Heart left ventricle (tissue), 16 donors: ENCODE measurements at places on chromosomes 4 and X. TPM values are rescaled to one million over a fixed set of nuclear protein-coding genes. Genes with fewer than 3 reads are reported as not detected.
A peak's percentile ranks its signal among the peaks of the same experiment; 100 is the strongest.

DNA sequence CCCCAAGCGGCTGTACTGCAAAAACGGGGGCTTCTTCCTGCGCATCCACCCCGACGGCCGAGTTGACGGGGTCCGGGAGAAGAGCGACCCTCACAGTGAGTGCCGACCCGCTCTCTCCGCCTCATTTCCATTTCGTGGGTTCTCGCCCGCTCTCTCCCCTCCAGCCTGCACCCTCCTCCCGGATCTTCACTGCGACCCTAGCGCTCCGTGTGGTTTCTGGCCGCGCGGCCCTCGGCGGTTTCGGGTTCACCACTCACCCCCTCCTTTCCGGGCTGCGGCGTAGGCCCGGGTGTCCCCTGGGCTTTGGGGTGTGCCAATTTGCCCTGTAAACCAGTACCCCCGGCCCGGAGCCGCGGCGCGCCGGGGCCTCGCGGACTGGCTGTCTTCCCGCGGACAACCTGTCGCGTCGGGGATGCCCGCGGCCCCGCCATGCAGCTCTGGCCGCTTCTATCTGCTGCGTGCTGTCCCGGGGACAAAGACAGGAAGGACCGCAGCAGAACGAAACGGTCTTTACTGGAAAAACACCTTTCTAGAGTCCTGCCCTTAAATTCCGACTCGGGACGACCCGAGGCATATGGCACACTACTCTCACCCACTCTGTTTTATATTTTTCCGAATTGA lies 737 bp downstream of the FGF2 start:
- peak; percentile 34 for DNase-seq

DNA sequence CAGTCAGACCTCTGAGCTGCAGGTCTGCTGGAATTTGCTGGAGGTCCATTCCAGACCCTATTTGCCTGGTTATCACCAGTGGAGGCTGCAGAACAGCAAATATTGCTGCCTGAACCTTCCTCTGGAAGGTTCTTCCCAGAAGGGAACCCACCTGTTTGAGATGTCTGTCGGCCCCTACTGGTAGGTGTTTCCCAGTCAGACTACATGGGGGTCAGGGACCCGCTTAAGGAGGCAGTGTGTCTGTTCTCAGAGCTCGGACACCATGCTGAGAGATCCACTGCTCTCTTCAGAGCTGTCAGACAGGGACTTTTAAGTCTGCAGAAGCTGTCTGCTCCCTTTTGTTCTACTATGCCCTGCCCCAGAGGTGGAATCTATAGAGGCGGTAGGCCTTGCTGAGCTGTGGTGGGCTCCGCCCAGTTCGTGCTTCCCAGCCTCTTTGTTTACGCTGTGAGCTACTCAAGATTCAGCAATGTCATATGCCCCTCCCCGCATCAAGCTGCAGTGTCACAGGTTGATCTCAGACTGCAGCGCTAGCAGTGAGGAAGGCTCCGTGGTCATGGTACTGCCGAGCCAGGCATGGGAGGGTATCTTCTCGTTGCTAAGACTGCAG lies 44.1 kb upstream of the KDR start:
- no peak for DNase-seq

LONRF3 gene
- total RNA-seq: 2.8 TPM

SLC6A8 gene
- total RNA-seq: 181 TPM

DNA sequence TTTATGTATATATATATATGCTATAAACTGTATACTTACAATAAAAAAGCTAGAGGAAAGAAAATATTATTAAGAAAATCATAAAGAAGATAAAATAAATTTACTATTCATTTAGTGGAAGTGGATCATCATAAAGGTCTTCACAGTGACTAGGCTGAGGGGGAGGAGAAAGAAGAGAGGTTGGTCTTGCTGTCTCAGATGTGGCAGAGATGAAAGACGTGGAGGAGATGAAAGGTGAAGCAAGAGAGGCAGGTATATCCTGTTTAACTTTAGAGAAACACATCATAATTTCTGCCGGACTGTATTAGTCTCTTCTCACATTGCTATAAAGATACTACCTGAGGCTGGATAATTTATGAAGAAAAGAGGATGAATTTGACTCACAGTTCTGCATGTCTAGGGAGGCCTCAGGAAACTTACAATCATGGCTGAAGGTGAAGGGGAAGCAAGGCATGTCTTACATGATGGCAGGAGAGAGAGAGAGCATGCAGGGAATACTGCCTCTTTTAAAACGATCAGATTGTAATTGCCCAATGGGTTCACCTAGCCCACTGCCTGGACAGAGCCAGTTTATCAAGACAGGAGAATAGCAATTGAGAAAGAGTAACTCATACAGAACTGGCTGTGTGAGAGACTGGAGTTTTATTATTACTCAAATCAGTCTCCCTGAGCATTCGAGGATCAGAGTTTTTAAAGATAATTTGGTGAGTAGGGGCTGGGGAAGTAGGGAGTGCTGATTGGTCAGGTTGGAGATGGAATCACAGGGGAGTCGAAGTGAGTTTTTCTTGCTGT lies 22.1 kb upstream of the RRAGB start:
- DNase-seq: no peak

GPR78 gene
- total RNA-seq: not detected

SMIM10 gene
- 4.4 TPM for total RNA-seq

PPBP gene
- total RNA-seq: 1.7 TPM

DNA sequence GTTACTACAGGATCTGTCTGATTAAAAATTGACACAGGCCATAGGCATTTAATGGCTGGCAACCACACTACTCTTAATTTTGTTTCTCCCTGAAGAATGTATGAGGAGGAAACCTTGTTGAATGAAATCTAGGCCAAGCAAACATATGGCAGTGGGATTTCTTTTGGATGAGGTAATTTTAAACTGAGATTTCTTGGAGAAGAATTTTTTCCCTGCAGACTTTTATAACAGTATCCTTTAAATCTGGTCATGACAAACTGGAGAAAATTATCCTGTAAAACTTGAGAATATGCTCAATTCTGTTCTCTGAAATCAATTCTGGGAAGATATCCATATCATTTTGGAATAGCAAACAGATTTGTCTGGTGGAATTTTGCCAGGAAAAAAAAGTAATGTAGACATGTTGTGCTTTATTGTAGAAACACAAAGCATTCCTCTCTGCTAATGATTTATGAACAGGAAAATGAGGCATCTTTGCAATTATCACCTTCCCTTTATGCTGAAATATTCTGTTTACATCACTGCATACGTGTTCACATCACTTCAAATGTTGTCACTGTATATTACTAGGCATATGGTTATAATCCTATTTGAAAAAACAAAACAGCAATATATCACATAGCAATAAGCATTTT lies 108.3 kb upstream of the ARSJ start:
- no peak for DNase-seq

DNA sequence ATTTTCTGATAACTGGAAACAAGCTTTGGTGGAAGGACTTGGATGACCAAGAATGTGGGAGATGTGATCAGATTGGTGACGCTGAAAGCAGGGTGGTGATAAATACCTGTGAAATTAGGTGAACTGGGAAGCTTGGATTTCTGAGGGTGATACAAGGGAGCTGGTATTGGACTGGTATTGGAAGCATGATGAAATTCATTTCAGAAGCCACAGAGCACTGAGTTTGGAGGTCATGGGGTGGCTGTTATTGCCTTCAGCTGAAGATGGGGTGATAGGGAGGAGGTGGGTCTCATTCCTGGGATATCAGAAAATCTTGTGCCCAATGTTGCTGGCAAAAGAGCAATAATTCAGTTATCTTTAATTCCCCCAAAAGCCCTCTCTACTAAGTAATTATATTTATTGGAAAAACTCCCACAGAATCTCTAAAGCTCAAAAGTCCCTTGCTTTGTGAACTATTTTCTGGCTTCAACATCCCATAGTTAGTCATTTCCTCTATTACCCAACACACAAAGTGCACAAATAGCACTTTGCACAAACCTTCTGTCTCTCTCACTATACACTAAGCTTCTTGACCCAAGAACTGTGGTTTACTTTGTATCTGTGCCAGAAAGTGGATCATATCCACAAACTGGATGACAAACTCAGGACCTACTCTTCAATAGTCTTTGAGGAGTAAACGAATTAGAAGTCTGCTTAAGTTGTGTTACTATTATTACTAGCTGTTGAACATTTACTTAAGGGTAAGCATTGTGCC lies 23.1 kb upstream of the CAMK2D start:
- DNase-seq: no peak

- no peak for DNase-seq
Observed at GRCh38 chr4:141851246-141851891, 215.0 kb downstream of the IL15 start.

DNA sequence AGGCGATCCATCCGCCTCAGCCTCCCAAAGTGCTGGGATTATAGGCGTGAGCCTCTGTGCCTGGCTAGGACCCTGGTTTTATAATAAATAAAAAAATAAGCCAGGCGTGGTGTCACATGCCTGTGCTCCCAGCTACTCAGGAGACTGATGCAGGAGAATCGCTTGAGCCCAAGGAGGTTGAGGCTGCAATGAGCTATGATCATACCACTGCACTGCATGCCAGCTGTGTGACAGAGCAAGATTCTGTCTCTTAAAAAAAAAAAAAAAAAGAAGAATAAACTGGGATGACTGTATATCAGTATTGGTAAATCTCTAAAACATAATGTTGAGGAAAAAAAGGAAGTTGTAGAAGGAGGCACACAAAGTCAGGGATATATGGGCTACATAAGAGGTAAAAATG lies 45.7 kb upstream of the SLC34A2 start:
- no peak for DNase-seq

DNA sequence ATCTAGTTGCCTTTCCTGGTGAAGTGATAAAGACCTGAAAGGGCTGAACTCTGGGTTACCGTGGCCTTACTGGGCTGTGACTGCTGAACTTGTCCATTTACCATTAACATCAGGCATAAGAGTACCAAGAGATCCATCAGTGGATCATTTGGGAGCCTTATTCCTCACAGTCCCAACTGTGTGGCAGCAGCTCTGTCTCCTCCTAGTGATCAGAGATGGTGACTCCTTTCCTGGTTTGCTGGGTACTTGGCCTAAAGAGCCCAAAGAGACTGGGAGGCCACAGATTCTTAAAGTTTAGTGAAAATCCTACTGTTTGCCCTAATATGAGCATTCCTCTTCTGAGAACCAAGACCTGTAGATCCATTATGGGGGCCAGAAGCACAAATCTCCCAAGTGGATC lies 56.3 kb upstream of the ATP6AP2 start:
- no peak for DNase-seq

- no peak for DNase-seq
Observed at GRCh38 chr4:103364083-103364482, 165.9 kb upstream of the CENPE start.

PCYT1B gene
- not detected for total RNA-seq

SPP1 gene
- total RNA-seq: 6.4 TPM

SSX2B gene
- total RNA-seq: not detected

DNA sequence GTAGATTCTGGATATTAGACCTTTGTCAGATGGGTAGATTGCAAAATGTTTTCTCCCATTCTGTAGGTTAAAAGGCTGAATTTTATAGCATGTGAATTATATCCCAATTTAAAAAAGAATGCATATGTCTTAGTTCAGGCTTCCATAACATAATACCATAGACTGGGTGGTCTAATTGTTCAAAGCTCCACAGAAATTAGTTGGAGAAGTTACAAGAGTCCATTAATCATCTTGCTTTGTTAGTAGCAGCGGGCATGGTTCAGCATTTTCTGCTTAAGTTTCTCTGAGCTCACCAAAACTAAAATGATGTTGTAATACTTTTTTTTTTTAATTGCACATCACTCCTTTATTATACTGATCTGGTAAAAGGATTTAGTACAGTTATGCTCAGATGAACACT lies 1.8 kb downstream of the PGAM4 start:
- no peak for DNase-seq

DNA sequence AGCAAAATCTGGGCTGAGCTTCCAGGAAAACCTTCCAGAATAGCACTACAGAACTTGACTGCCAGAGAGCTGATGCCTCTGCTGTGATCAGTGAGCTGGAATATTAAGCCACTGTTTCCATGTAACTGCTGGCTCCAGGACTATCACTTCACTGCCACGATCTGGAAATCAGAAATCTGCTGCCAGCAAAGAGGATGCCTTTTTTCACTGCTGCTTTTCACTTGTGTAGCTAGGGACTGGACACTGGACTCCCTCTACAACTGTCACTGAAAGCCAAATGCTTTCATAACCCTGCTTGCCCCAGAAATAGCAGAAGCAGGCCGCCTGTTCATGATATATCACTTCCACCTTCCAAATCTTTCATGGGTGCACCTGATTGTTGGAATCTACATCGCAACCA lies 9.4 kb upstream of the AP1S2 start:
- DNase-seq: no peak

PNMA3 gene
- total RNA-seq: 0.44 TPM

UGT2B17 gene
- not detected for total RNA-seq

DNA sequence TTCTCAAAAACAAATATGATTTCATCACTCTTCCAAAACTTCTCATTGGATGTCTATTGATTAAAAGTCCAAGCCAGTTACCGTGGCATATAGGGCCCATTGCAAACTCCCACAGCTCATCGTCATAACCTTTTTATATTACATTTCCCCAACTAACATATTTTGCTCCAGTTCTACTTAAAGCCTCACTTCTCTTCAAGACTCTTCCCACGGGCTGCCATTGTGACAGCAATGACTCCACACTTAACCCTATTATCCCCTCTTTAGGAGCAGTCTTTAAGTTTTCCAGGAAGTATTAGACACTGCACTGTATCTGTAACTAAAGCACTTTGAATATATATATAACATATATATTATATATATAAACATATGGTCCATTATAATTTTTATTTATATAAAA lies 44.5 kb downstream of the DTHD1 start:
- no peak for DNase-seq

SMAD1 gene
- total RNA-seq: 20.4 TPM

GRCh38 chr4:109966891-109967481 lies 54.3 kb downstream of the EGF start:
- DNase-seq: no peak

GSPT2 gene
- total RNA-seq: 6.9 TPM

GABRA4 gene
- 32.8 TPM for total RNA-seq

DNA sequence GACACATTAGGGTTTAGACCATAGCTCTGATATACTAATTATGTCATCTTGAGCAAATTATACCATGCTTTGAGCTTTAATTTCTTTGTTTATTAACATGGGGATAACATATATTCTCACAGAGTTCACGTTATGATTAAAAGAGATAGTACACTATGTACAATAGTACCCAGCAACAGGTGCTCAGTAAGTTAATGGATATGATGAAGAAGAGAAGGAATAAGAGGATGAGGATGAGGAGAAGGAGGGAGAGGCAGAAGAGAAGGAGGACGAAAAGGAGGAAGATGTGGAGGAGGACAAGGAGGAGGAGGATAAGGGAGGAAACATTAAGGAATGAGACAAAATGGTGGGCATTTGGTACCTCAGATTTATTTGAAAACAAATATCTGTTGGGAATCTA lies 260.4 kb downstream of the SH2D1A start:
- DNase-seq: no peak

DNA sequence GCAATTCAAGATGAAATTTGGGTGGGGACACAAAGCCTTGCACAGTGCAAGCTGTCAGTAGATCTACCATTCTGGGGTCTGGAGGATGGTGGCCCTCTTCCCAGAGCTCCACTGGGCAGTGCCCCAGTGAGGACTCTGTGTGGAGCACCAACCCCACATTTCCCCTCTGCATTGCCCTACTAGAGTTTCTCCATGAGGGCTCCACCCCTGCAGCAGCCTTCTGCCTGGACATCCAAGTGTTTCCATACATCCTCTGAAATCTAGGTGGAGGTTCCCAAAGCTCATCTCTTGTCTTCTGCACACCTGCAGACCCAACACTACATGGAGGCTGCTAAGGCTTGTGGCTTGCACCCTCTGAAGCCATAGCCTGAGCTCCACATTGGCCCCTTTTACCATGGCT lies 402.3 kb downstream of the RAB28 start:
- DNase-seq: no peak
